ENCODE measurements at places on chromosomes 3 and 15.

GRCh38 chr3:182385356-182385755 lies 407.9 kb upstream of the ATP11B start:
- DNase-seq, result no peak

GRCh38 chr15:76258460-76258859 lies 52.8 kb downstream of the ETFA start:
- DNase-seq, result no peak

DNA sequence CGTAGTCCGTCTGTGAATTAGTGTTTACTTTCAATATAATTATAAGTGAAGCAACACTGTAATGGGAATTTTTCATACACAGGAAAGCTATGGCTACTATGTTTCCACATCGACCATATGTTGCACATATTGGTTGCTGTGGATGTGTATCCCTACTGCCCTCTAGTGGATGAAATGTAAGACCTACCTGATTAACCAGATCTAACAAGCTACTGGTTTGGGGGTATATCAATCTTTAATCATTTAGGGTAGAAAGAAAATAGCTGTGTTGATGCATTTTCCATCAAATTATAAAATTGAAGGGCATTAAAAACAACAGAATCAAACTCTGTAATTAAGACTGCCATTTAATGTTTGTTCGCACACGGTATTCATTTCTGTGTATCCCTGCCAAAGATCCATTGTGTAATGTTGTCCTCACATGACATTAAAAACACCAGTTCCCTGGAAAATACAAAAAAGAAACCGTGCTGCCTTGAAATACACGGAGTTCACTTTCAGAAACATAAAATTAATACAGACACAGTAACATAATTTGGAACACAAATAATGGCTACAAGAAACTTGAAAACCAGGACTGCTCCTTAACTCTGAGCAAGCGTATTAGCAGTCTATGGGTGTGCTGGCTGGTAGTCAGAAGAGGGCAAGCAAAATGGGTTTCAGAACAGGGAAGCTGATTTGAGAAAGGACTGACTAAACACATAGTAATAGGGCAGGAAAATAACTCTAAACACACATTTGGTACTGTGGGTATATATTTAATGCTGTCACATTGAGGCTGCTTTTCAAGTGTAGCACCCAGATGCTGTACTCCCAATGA lies 125.1 kb downstream of the TIGIT start:
- no peak for DNase-seq

DNA sequence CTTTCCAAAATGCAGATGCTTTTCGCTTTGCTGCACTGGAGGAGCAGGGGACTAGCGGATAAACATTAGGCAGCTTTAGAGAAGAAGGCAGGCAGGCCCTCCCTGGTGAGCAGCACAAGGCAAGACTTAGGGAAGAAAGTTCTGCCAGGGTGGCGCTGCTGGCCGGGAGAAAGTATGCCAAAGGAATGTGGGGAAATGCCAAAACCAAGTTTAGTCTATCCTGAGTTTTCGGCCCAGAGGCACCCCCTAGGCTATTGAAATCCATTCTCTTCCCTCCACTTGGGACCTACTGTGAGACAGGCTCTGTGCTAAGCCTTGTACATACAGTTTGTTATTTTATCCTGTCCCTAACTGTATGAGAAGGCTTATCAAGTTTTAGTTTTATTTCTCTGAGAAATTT lies 9.2 kb downstream of the SHC4 start:
- no peak for DNase-seq

DNA sequence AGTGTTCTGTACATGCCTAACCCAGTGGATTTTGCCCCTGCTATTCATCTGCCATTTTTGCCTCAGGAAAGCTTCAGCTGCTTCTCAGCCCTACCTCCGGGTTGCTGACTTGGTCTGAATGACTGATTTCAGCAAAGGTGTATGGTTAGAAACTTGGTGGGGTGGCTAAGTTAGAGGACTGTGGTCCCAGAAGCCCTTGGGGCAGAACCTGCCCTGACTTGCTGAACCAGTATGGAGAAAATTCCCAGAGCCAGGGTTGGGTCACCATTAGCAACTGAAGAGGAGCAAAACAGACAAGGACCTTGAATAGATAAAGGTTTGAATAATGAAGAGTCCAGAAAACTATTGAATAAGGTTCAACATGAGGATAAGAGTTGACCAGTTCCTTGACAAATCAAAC lies 6.1 kb upstream of the WWTR1 start:
- no peak for DNase-seq

Data from 8988T (cell line).